ENCODE measurements at places on chromosomes 13 and 19. TPM values are rescaled to one million over a fixed set of nuclear protein-coding genes. Genes with fewer than 3 reads are reported as not detected.

DNA sequence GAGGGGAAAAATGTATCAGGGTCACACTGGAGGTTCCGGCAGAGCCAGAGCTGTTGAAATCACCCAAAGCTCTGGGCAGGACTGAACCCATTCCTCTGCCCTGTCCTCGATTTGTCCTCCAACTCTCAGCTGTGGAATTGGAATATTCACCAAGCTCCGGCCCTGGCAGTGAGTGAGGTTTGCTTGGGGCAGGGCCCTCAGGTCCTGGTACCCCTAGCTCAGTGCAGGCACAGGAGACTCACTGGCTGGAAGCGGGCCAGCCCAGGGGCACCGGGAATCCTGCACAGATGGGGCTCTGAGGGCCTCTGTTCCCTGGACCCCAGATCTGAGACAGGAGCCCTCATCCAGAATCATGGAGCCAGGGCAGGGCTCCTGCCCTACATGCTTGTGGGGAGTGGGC, 1322.3 kb downstream of the UQCRFS1 start:
- DNase-seq = no peak
- H3K27me3 ChIP-seq = no peaks in the 10 kb centered on the region
- no peaks in the 10 kb centered on the region for H3K36me3 ChIP-seq
- no peak overlapping the region for H3K27ac ChIP-seq

- no peak overlapping the region for H3K4me3 ChIP-seq
- H3K4me1 ChIP-seq = no peaks in the 10 kb centered on the region
- no peak for DNase-seq
- no peaks in the 10 kb centered on the region for H3K36me3 ChIP-seq
- no peak overlapping the region for H3K27ac ChIP-seq
- no peaks in the 10 kb centered on the region for H3K27me3 ChIP-seq
Observed at GRCh38 chr13:32840113-32840512, 176.1 kb upstream of the KL start.

GRCh38 chr19:34484328-34484727, 2.8 kb downstream of the WTIP start:
- no peak overlapping the region for H3K27ac ChIP-seq
- no peaks in the 10 kb centered on the region for H3K4me1 ChIP-seq
- no peaks in the 10 kb centered on the region for H3K27me3 ChIP-seq
- H3K4me3 ChIP-seq = no peak overlapping the region
- H3K36me3 ChIP-seq = no peaks in the 10 kb centered on the region

GRCh38 chr13:58893396-58893795, 1261.9 kb downstream of the PCDH17 start:
- no peak overlapping the region for H3K4me3 ChIP-seq
- H3K27ac ChIP-seq = no peak overlapping the region
- DNase-seq = no peak
- H3K27me3 ChIP-seq = no peaks in the 10 kb centered on the region
- H3K4me1 ChIP-seq = no peaks in the 10 kb centered on the region
- H3K36me3 ChIP-seq = no peaks in the 10 kb centered on the region

TEX26 gene
- not detected for total RNA-seq

GRCh38 chr19:30666301-30666803, 294.2 kb downstream of the ZNF536 start:
- H3K4me1 ChIP-seq = no peaks in the 10 kb centered on the region
- H3K4me3 ChIP-seq = no peak overlapping the region
- H3K27me3 ChIP-seq = no peaks in the 10 kb centered on the region
- H3K36me3 ChIP-seq = no peaks in the 10 kb centered on the region

DNA sequence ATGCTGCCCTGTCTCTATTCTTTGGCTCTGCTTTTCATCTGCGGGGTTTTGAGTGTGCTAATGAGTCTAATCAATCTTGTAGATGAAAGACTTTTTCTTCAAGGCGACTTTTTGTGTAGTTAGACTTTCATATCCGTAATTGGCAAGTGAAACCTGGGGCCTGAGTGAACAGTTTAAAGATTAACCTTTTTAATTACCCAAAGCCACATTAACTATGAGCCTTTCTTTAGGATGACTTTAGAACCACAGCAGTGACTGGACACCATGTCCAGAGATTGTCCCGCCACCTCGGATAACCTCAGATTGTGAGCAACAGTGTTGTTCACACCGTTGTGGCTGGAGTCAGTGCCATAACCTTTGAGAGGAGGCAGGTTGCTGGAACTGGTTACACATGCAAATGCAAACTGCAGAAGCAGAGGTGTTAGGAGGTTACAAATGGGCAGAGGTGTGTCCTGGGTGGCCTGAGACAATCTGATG, 58.7 kb downstream of the SIAH3 start:
- no peaks in the 10 kb centered on the region for H3K27me3 ChIP-seq
- H3K4me1 ChIP-seq = no peaks in the 10 kb centered on the region
- no peak overlapping the region for H3K4me3 ChIP-seq
- H3K36me3 ChIP-seq = no peaks in the 10 kb centered on the region
- no peak overlapping the region for H3K27ac ChIP-seq
- DNase-seq = no peak
